Activated CD8-positive, alpha-beta memory T cell treated with anti-CD3 and anti-CD28 coated beads for 1 hour (primary cell): ENCODE measurements at places on chromosomes 6 and 20.
A peak's percentile ranks its signal among the peaks of the same experiment; 100 is the strongest.

GRCh38 chr6:142326540-142326939 is 24.7 kb downstream of the ADGRG6 start:
- DNase-seq = no peak

DNA sequence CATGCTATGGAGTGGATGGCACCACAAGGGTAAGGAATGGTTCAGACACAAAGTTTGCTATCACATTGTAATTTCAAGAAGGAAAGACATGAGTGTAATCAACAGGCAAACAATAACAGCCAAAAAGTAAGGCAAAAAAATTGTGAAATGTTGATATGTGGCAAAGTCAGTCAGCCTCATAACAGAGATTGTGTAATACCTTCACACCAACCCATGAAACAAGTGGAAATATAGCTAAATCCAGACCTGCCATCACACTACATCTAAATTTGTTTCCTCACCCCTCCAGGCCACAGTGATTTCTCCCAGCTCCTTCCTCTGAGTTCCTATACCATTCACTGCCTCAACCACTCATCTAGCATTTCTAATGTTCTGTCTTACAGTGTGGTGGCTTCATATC is 37.3 kb downstream of the SIM1 start:
- no peak for DNase-seq

GRCh38 chr6:38091613-38092012 is 272.1 kb downstream of the ZFAND3 start:
- no peak for DNase-seq

- DNase-seq = peak; percentile 75
Measured at GRCh38 chr6:142945049-142945445, at the start of gene HIVEP2. TSS of gene HIVEP2 (minus strand) at chr6:142945176. CDS start at chr6:142774738, 170,438 bp downstream.

GRCh38 chr6:151320140-151320539 is 71.2 kb downstream of the ZBTB2 start:
- DNase-seq = no peak

- no peak for DNase-seq
Measured at GRCh38 chr6:126300735-126301134, 39.2 kb upstream of the CENPW start.

DNA sequence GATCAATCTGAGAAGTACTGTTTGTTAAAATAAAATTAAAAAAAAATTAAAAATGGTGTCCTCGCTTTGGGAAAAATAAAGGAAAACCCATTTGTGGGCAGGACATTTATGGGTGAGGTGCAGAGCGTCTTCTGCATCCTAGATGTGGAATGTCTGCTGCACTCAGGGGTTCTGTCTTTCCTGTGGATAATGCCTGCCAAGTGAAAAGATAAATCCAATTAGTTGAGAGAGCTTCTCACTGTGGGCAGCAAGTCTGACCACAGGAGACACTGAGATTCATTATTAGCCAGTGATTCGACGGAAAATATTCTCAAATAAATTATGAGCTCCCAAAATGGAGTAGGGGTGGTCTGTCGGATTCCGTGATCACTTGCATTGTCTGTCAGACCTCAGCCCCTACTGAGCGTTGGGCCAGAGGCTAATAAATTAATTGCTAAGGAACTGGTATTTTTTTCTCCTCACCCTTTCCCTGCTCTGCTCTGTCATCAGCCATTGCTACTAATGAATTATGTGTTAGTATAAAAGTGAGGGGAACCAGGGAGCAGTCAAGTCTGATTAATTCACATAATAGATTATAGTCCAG is 10.0 kb downstream of the GMPR start:
- DNase-seq = no peak

DNA sequence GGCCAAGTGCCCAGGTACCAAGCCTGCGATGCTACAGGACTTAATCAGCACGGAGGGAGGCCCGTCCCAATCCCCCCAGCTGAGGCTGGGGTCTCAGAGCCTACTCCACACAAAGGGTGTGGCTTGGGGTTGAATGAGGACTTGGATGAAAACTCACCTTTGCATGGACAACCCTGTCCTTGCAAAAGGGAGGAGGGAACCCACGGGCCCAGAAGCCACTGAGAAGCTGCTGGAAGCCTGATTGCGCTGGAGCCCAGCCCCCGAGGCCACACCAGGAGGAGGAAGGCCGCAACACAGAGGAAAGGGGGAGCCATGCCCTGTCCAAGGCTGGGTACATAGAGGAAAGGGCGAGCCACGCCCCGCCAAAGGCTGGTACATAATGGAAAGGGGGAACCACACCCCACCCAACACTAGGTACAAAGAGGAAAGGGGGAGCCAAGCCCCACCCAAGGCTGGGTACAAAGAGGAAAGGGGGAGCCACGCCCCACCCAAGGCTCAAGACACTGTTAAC is 158.8 kb downstream of the DLL1 start:
- DNase-seq = no peak

DNA sequence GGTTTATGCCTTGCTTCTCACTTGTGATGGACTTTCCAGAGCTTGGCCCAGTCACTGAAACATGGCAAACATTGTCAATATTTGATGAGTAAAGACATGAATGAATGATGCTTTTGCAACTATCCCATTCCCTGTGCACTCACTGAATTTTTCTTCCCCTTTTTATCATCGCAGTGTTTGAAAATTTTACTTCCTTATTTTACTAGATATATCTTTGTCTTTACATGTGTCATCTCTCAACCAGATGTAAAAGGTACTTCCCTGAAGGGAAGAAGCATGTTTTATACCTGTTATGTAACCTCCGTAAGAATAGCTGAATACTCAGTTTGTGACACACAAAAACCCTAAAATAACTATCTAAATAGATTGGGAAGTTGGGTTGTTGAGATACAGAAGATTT is 544.7 kb upstream of the FLRT3 start:
- DNase-seq = no peak

GRCh38 chr20:38420388-38421085 is 14.6 kb downstream of the SNHG17 start:
- DNase-seq = no peak

DNA sequence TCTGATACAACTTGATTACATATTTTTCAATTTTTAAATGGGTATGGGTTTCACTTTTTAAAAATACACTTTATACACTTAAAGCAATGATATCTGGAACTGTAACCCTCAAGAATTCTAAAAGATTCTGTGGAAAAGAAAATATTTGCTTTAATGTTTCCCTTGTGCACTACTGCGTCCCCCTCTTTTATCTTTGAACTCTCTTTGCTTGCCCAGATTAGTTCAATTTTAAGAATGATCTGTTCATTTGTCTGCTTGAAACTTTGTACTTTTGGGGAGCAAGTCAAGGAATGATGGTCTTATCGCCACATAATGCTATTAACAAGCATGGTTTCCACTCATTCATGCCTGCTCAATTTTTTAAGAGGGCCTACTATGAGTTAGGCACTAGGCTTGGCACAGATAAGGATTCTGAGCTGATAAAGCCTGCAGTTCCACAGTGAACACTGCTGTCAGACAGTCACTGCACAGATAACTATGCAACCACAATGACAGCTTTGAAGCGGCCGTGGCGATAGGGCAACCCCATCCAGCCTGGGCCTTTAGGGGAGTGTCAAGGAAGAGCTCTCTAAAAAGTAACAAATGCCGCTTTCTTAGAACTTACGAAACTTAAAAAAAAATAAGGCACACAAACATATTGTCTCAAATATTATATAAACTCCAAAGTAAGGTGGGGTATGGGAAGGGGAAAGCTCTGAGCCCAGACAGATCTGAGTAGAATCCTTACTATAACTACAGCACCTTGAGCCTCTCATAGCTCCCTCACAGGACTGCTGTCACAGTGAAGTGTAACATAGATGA is 29.7 kb downstream of the FYN start:
- DNase-seq = peak; percentile 52

GRCh38 chr20:45589725-45590124 is 10.6 kb upstream of the WFDC8 start:
- no peak for DNase-seq

DNA sequence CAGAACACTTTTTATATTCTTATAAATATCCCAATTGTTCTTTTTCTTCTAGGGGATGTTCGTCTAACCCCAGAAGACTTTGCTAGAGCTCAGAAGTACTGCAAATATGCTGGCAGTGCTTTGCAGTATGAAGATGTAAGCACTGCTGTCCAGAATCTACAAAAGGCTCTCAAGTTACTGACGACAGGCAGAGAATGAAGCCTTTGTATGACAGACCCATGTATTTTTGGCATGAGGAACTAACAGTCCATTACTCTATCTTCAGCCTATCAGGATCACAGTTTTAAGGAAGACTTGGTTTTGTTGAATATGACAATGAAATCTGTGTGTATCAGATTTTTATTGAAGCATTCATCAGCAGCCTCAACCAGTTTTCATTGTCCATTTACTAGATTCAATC is 71.4 kb downstream of the VTA1 start:
- no peak for DNase-seq

- no peak for DNase-seq
Measured at GRCh38 chr20:3632311-3633004, 30.7 kb downstream of the GFRA4 start.

DNA sequence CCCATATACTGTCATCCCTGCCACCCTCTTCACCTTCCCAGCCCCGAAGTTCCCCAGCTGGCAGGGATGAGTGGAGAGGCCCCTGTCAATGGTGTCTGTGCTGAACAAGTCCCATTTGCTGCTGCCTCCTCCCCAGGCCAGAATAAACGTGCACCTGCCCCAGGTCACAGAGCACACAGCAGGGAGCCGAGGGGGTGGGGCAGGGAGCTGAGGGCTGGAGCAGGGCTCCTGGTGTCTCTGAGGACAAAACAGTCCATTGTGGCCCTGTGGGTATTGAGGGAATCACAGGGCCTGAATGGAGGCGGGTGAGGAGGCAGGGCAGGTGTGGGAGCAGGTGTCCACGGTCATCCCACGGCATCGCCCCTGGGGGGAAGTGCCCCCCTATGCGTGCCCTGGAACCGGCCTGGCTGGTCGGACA is 55.8 kb downstream of the SNAI1 start:
- no peak for DNase-seq

DNA sequence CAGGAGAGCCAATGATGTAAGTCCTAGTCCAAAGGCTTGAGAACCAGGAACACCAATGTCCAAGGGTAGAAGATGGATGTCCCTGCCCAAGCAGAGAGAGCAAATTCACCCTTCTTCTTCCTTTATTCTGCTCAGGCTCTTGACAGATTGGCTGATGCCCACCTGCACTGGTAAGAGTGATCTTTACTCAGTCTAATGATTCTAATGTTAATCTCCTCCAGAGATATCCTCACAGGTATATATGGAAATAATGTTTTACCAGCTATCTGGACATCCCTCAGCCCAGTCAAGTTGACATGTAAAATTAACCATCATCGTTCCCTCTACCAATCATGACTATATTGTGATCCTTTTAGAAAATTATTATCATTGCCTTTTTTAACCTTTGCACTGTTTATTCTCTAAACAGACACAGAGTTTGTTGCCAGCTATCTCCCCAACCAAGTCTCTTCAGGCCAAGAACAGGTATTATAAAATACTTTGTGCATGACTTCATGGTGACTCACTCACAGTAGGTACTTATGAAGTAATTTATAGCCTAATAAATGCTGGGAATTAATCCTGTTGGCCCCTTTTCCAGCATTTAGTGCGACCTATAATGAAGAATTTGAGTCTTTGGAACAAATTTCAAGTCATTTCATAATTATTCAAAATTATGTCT is 26.2 kb upstream of the TSHZ2 start:
- no peak for DNase-seq

DNA sequence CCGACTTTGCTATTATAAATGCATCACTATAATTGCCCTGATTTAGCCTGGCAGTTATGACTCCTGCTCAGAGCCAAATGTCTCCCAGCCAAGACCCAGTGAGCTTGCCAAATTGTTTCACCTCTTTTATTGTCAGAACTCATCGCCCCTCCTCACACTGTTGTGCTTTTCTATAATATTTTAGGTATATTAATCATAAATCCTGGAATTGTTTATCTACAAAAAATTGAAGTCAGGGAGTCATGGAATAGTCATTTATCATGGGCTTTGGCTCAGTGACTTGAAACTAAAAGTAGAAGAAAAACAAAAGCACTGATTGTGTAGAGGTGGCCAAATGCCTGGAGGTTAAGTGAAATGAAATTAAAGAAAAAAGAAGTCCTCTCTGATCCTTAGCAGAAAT is 85.6 kb downstream of the PFDN4 start:
- DNase-seq = no peak

- DNase-seq = no peak
Measured at GRCh38 chr6:76381612-76382011, 309.1 kb upstream of the IMPG1 start.

DNA sequence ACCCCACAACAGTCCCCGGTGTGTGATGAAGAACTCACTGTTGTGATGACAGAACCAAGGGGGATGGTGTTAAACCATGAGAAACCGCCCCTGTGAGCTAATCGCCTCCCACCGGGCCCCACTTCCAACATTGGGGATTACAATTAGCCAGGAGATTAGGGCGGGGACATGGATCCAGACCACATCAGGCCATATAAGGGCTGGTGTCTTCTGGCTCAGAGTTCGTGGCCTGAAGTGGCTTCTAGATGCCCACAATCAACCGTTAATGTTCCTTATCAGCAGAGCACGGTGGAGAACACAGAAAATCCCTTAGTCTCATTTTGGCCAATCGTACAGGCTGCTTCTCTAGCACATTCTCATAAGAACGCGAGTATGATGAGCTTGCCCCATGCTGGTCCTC is 10.9 kb upstream of the MAS1 start:
- no peak for DNase-seq

GRCh38 chr6:128443553-128443952 is 76.8 kb downstream of the PTPRK start:
- no peak for DNase-seq

DNA sequence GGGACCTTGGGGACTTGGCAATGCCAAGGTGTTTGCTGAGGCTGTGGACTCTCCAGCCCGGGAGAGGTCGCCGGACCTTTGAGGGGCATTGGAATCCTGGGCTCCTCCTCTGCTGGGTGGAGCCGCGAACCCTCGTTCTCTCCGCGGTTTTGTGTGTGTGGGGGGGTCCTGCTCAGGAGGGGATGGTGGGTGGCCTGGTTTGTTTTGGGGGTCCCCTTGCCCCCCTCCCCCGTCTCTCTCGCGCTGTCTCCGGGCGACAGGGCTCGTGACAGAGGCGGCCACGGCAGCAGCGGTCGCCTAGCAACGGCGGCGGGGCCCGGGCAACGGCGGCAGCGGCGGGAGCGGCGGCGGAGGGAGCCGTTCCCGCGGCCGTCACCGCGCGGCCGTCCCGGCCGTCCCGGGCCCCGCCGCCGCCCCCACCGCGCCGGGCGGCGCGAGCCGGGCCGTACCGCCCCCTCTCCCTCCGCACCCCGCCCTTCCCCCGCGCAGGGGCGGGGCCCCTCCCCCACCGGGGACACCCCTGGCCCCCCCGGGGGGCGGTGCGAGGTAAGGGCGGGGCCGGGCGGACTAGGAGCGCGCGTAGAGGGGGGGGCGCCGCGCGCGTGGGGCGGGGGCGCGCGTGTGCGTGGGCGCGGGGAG is 7.8 kb downstream of the SYNGAP1 start:
- peak; percentile 45 for DNase-seq

- DNase-seq = no peak
Measured at GRCh38 chr20:21027569-21027968, 78.6 kb downstream of the LINC00237 start.
